Stimulated activated CD4-positive, alpha-beta T cell treated with anti-CD3 and anti-CD28 coated beads, TNF-alpha, amount 100 ng/mL, for 24 hours (primary cell): ENCODE measurements at places on chromosomes 3 and 15.

GRCh38 chr3:141116721-141117120, 65.6 kb downstream of the SPSB4 start:
- DNase-seq: no peak

DNA sequence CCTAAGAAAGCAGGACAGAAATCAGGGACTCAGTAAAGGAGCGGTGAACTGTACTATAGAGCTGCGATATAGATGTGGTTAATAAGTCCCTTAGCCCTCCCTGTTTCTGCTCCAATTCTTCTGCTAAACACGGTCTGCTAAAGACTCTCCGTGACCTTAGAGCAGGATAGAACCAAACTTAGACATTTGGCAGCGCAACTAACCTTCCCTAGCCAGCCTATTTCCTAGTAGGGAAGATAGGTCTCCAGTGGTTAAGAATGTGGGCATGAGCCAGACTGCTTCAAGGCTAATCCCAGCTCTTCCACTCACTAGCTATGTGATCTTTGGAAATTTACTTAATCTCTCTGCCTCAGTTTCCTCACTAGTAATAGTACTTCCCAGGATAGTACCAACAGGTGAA, 193.6 kb upstream of the IL12A start:
- no peak for DNase-seq

- DNase-seq: no peak
Observed at GRCh38 chr3:135766115-135766514, 199.4 kb upstream of the PPP2R3A start.

DNA sequence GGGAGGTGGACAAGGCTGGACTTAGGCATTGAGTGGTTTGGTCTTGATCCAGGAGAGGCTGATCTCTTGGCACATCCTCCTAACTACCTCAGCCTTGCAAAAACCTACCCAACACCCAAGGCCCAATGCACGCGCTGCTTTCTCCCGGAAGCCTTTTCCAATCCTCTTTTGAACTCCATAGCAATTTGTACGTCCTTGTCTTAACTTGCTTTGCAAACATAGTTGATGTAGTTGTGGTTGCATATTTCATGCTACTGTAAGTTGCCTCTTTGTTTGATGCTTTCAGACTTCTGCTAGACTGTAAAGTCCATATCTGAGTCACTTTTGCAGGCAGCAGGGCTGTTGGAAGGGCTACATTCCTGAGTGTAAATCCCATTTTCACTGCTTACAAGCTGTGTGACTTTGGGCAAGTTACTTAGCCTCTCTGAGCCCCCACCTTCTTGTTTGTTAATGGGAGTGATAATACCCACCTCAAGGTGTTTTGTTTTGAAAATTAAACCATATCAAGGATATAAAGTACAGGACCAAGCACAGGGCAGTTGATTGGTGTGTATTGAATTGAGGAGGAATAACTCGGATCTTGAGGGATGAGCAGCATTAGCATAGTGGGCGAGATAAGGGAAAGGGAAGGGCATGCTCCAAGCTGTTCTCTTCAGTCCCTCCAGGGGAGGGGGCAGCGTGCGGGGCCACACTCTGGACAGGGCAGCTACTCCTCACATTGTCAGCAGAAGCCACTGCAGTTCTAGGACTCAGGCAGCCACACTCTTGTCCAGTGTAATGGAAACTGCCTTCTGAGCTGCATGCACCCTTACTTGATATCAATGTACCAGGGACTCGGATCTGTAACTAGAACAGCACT, 28.8 kb downstream of the SIAH2 start:
- no peak for DNase-seq

DNA sequence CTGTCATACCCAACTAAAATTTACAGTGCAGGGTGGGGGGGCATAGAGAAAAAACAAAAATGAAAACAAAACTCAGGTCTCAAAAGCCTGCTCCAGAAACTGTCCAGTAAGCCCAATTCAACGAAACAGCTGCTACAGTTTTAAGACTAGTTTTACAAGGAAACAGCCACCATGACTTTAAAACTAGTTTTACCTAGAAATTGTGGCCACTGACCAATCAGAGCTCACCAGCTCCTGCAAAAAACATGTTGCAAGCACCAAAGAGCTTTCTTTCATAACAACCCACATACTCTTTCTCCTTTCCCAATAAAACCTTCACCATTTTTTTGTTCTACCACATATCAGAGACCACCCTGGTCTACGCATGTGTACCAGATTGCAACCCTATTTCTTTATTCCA, 7.3 kb upstream of the CFAP91 start:
- DNase-seq: no peak

DNA sequence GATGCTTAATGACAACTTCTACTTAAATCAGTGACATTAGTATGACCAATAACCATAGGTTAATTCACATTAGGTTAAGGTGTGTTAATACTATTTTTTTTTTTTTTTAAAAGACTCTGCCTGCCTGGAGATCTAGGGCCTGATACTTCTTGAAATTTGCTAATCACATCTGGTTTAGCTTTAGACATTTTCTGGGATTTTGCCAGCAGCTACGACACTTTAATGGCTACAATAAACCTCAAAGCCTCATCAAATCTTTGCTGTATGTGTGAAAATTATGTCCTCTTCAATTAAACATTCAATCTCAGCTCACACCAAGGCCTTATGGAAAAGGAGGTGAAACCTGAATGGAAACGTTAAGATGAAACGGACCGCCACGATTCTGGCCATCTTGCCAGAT, 167.9 kb downstream of the GREM1 start:
- DNase-seq: no peak

DNA sequence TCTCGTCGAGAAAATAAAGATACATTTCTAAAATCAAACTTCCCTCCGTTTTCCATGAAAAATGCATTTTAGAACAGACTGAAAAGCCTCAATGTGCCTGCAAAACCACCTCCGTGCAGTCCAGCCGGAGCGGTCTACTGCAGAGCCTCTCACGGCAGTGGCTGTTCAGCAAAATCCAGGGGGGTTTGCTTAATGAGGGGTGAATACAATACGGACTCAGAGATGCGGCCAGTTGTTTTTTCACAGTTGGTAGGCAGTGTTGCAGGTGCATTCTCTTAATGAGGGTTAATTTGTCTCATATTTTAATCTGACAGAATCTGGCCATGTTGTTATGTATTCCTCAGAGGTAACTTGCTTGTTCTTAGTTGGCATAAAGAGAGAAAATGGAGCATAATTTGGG, 223.0 kb downstream of the EBLN2 start:
- no peak for DNase-seq

GRCh38 chr15:60003243-60004008, 685 bp upstream of the FOXB1 start:
- no peak for DNase-seq

DNA sequence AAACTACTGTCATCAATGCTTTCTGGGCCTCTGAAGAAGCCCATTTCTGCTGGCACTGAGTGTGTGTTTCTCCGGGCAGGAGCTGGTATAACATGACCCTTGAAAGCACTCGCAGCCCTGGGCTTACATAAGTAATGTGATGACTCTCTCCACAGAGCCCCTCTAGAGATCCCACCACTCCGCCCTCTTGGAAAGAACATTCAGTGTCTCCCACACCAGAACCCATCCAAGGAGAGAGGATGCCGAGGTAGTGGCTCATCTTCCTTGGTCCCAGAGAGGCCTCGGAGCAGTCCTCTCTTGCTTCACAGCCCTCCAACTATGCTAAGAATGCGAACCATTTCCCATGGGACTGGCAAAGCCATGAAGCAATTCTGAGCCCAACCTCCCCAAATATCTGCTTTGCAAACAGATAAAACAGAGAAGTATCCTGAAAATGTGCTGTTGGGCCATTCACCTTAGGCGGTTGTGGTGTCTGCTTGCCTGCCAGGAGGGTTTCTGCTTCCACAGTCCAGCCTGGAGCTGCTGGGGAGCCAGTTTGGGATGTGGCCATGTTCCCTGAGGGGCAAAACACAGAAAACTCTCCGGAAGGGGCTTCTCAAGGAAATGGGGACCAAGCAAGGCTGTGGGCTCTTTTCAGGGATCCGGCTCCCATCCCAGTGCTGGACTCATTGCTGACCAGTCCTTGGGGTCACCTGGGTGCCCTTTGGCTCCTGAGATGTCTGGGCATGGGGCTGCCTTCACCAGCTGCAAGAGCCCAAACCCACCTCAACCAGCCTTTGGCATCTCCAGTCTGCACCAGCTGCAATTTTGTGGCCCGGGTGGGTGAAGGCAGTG, 47.3 kb downstream of the AMOTL2 start:
- DNase-seq: no peak

DNA sequence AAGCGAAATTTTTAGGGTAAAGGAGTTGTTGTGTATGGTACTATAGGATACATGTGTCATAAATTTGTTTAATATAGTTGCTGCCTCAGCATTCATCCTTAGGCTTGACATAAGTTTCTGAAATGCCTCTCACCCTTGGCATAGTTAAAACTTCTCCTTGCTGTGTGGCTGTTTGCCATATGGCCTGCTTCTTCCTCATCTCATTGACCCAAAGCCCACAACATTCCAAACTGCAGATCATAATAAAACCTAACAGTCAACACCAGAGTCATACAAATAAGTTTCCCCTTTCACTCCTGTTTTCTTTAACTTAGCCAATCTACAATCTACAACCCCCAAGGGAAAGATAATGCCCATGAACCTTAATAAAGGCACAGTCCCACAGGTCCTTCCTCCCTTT, 136.6 kb downstream of the TMCC1 start:
- no peak for DNase-seq

DNA sequence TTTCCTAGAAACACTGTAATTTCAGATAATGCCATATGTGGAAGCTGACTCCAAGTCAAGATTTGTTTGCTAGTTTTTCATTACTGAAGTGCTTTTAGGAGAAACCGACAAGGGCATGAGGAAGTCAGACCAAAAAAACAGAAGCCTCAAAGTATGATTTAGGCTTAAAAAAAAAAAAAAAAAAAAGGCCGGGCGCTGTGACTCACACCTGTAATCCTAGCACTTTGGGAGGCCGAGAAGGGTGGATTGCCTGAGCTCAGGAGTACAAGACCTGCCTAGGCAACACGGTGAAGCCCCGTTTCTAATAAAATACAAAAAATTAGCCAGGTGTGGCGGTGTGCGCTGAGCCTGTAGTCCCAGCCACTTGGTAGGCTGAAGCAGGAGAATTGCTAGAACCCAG, 11.6 kb downstream of the RPL15 start:
- no peak for DNase-seq

DNA sequence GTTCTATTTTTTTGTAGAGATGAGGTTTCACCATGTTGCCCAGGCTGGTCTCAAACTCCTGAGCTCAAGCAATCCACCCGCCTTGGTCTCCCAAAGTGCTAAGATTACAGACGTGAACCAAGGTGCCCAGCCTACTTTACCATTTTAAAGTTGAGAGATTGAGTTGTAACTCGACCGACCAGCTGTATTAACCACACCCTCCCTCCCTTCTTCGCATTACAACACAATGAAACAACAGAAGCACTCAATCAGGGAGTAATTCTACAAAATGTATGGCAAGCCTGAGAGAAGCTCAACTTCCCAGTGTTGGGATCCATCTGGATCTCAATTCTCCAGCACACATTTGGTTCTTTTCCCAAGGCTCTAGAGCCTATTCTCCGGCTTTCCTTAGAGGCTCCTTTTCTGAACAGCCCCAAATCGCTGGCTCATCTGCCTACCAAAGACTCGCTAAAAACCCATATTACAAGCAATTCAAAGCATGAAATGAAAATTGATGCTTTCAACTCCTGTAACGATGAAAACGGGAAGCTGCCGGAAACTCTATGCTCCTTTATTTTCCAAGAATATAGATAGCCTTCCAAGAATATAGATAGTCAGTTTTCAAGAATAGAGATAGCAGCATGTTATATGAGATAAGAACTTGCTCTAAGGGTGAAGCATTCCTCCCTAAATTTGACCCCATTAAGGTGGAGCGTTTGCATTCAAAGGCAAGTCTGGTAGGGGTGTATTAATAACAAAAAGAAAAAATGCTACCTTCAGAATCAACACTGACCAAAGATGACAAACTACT, 450.9 kb downstream of the MAGI1 start:
- DNase-seq: no peak

DNA sequence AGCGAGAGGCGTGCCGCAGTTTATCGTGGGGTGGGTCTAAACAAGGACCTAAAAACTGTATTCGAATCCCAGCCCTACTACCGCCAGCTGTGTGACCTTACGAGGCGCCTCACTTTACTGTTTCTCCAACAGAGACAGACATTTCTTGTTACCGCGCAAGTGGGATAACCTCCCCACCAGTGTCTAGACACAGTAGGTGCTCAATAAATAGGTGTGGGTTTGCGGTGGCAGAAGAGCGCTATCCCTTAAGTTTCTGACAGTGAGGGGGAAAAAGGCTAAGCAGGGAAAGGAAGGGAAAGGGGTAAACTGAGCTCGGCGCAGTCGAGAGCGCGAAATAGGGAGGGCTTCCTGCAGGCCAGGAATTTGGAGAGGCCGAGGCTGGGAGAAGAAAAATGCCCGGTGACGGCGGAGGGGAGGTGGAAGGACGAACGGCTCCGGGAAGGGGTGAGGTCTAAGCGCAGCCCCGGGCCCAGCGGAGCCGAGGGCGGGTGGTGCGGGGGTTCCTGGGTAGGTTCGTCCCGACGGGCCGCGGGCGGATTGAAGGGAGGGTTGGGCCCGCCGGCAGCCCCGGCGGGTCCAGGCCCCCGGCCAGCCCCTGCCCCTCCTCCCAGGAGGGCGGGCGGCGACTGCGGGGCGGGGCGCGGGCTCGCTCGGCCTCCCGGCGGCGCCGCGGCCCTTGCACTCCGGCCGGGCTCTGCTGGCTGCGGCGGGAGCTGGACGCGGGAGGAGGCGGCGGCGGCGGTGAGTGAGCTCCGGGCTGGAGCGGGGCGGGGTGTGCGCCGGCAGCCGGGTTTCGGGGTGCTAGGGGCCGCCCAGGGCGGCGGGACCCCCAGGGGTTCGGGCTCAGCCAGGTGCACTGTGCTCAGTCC, at the start of gene CGNL1:
Gene CGNL1 (plus strand): TSS at position 679 of the 869 bp plus-strand sequence. CDS start 61,495 bp downstream, outside the sequence.
- DNase-seq: no peak

DNA sequence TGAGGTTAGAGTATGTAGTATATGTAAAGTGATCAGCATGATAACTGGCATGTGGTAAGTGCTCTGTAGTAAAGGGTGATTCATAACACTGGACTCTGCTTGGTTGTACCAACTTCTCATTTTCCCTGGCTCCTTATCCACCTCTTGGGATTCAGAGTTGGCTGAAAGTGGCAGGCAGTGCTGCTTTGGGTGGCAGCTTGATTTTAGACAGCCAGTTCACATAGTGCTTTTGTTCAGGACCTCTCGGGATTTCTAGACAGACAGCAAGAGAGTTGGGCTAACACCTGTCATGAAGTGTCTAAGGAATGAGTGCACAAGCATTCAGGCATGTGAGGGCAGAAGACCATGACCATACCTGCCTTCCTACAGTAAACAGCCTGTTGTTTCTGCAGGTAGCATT, 69.0 kb downstream of the RBM6 start:
- DNase-seq: no peak
